ENCODE measurements at places on chromosomes 11 and 22. TPM values are rescaled to one million over a fixed set of nuclear protein-coding genes. Genes with fewer than 3 reads are reported as not detected.

- no peak for DNase-seq
Measured at GRCh38 chr11:57287884-57288283, 36.9 kb downstream of the TNKS1BP1 start.

DNA sequence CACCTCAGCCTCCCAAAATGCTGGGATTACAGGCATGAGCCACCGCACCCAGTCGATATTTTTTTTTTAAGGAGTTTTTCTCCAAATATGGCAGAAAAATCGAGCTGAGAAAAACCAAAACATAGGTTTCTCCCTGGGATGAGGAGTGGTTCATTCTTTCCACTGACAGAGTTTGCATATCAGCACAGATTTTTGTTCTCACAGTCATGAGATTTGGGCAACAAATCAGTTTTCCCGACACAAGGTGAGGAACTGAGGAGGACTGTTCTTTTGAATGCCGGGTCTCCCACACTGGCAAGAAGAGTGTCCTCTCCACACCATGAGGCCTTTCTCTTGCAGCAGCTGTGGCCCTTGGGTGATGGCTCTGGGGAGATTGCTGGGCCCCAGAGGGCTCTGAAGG lies 3.8 kb upstream of the EHD1 start:
- no peak for DNase-seq

GRCh38 chr11:74138572-74138971 lies 32.2 kb downstream of the C2CD3 start:
- no peak for DNase-seq

Gene RFPL1
- total RNA-seq, result not detected

- no peak for DNase-seq
Measured at GRCh38 chr11:57407941-57408475, 17.6 kb upstream of the PRG2 start.

- no peak for DNase-seq
Measured at GRCh38 chr11:88059326-88059725, 115.9 kb downstream of the RAB38 start.

Measured in CD8-positive, alpha-beta memory T cell (primary cell).